Lung (tissue), 17 donors: ENCODE measurements at places on chromosomes 7 and 10. TPM values are rescaled to one million over a fixed set of nuclear protein-coding genes. Genes with fewer than 3 reads are reported as not detected.

The SLC29A4 gene
- 2.9 TPM for total RNA-seq

DNA sequence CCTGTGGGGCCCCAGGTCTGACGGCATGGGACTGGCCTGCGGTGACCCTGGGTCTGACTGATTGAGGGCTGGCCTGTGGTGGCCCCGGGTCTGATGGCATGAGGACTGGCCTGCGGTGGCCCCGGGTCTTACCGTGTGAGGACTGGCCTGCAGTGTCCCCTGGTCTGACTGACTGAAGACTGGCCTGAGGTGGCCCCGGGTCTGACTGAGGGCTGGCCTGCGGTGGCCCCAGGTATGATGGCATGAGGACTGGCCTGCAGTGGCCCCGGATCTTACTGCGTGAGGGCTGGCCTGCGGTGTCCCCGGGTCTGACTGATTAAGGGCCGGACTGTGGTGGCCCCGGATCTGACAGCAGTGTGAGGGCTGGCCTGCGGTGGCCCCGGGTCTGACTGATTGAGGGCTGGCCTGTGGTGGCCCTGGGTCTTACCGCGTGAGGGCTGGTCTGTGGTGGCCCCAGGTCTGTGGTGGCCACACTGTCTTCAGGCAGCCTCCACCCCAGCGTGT lies 10.9 kb downstream of the JAKMIP3 start:
- H3K27me3 ChIP-seq = no peaks in the 10 kb centered on the region
- no peak overlapping the region for H3K4me3 ChIP-seq
- DNase-seq = no peak
- no peak overlapping the region for H3K27ac ChIP-seq
- H3K36me3 ChIP-seq = no peaks in the 10 kb centered on the region

DNA sequence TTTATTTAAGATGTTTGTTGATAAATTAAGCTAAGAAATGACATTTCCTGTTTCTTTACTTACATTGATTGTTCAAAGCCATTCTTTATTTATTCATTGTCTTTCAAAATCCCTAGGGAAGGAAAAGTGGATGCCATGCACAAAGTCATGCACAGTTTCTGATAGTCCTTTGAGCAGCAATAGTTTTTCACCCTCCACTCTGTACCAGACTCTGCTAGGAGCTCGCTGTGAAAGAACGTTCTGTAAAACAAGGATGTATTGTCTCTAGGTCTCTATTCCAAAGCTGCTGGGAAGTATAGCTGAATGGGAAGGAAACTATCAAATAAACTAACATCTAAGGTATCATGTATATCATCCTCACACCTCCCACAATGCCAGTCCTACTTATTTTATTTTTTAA lies 7.8 kb upstream of the NOC3L start:
- H3K4me3 ChIP-seq = no peak overlapping the region
- H3K4me1 ChIP-seq = no peaks in the 10 kb centered on the region
- H3K27me3 ChIP-seq = no peaks in the 10 kb centered on the region
- DNase-seq = no peak

GRCh38 chr7:140972876-140973829 lies 41.6 kb downstream of the MRPS33 start:
- no peak for DNase-seq
- H3K27ac ChIP-seq = no peak overlapping the region
- no peak overlapping the region for H3K4me3 ChIP-seq
- no peaks in the 10 kb centered on the region for H3K36me3 ChIP-seq

DNA sequence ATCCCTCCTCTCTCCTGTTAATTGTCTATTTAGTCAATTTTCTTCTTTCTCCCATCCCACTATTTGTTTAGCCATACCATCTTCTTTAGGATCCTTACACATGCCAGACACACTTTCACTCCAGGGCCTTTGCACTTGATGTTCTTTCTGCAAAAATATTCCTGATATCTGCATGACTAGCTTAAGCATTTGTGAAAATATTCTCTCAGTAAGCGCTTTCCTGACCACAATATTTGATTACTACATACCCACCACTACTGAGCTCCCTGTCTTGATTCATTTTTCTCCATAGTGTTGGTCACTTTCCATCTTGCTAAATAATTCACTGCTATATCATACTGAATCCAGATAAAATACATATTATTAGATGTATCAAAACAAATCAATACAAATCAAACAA lies 75.1 kb downstream of the SEMA3D start:
- H3K4me3 ChIP-seq = no peak overlapping the region
- no peaks in the 10 kb centered on the region for H3K36me3 ChIP-seq
- H3K27ac ChIP-seq = no peak overlapping the region
